ENCODE measurements at places on chromosomes 5 and 9.

GRCh38 chr9:132780230-132781007 is 97.7 kb downstream of the AK8 start:
- DNase-seq = no peak

GRCh38 chr9:127856729-127857116 is 2.3 kb upstream of the ENG start:
- no peak for DNase-seq

DNA sequence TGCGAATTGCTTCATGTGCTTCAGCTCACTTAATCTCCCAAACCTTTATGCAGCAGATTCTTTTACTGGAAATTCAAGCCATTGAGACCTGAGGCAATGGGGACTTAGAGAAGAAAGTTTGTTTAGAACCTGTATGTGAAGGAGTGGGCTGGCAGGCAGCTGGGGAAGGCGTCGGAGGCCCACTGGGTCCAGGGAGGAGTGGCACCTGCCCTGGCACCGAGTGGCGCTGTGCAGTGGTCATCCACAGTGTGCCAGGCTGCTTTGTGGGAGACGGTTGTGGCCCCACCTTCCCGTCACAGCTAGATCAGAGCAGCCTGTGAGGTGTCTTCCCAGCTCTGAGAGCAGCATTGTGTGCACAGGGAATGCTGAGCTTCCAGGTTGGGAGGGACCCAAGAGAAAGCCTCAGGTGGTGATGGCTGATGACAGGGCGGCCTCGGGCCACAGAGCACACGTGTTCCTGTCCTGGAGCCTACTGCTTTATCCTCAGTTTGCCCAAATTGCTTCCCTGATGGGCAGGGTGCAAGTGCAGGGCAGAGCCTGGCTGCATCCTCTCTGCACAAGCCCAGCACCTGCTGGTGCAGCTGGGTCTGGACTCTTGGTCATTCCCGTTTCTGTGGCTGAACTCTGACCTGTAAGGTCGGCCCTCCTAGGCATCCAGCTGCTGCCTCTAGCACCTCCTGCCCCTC is 175.2 kb downstream of the CACNA1B start:
- no peak for DNase-seq

DNA sequence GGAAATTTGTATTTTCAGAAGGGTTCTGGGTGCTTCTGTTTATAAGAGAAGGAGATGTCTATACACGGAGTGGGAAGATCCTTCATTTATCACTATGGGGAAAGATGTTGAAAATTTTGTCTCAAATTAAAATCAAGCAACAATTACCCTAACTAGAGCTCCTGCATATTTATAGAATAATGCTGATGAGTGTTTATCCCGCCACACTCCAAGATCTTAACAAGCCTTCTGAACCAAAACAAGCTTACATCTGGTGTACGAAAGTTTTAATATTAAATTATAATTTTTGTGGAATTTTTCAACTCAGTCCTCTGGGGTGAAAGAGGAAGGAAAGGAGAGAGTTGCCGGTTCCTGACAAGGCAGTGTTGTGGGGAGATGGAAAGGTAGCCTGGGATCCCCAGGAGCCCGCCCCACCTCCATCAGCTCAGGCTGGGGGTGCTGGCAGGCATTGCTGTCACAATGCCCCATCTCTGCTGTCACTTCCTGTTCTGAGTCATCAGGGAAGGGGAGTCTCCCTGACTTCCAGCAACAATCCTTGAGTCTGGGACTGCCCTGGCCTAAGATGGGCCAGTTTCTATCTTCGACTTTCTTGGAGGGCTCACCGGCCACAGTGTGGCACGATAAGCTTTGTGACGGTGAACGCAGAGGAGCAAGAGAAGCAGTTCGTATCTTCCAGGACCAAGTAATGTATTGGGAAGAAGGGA is 64.5 kb downstream of the ERAP1 start:
- no peak for DNase-seq

GRCh38 chr9:129079829-129080228 is 1.1 kb upstream of the DOLPP1 start:
- DNase-seq = no peak

DNA sequence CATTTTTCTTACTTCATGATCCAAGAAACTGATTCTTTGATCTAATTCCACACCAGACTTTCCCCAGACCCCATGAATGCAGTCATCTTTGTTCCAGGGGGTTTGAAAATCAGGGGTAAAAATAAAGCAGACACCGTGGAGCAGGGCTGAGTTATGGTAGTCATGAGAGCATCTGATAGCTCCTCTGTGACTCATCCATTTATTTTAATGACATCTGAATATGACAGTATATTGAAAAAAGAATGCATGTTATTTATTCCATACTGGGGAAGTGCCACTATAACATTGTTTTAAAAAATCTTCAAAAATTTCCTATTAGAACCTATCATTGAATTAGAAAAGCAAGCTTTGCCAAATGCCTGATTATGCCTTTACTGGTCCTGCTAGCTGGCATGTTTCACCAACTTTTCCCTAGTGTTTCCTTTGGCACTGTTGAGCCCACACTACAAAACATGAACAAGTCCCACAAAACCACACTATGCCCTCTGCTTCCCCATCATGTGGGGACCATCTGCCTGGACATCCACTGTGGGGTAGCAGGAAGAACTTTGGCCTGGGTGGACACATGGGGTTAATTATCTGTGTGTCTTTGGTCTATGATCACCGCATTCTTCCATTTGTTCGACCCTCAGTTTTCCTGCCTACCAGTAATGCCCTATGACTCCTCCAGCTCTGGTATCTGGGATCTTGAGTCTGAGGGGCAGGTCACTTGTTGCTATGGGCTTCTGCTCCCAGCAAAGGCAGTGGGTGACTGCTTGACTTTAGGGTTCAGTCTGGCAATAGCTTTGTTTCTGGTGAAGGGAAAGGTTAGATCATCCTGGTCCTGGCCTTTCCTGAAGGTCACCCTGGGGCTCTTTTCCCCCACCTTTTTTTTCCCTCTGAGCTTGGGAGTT is 82.7 kb upstream of the PANK3 start:
- no peak for DNase-seq

- DNase-seq = no peak
Measured at GRCh38 chr9:94720846-94721549, 5.5 kb upstream of the AOPEP start.

DNA sequence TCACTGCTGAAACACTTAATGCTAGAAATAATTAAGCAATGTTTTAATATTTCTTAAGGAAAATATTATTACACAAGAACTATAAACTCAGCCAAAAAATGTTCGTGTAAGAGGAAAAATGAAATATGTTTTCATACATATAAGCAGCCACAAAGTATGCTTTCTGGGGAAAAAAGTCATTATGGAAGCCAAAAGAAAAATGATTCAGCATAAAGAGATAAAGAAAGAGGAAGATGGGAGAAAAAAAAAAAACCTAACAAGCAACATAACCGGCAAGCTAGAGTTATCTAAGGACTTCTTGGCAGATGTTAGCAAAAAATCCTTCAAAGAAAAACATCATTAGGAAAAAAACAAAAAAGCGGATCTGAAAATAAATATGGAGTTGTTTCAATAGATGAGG is 179.1 kb downstream of the MUSK start:
- no peak for DNase-seq

DNA sequence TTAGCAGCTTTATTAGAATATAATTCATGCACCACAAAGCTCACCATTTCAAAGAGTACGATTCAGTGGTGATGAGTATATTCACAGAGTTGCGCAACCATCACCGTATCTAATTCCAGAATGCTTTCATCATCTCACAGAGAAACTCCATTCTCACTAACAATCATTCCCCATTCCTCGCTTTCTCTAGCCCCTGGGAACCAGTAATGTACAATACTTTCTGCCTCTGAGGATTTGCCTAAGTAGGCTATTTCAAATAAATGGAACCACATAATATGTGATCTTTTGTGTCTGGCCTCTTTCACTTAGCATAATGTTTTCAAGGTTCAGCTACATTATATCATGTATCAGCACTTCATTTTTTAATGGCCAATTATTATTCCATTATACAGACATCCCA is 145.1 kb upstream of the ADAMTS16 start:
- no peak for DNase-seq

GRCh38 chr9:124813041-124813440 is 36.1 kb downstream of the OLFML2A start:
- no peak for DNase-seq

- DNase-seq = no peak
Measured at GRCh38 chr5:86442036-86442745, 175.6 kb upstream of the COX7C start.

GRCh38 chr9:21317956-21318923 is 13.1 kb upstream of the IFNA5 start:
- no peak for DNase-seq

- no peak for DNase-seq
Measured at GRCh38 chr5:157343842-157344790, 78.2 kb downstream of the CYFIP2 start.

- DNase-seq = no peak
Measured at GRCh38 chr5:58440901-58441460, 18.9 kb downstream of the PLK2 start.

DNA sequence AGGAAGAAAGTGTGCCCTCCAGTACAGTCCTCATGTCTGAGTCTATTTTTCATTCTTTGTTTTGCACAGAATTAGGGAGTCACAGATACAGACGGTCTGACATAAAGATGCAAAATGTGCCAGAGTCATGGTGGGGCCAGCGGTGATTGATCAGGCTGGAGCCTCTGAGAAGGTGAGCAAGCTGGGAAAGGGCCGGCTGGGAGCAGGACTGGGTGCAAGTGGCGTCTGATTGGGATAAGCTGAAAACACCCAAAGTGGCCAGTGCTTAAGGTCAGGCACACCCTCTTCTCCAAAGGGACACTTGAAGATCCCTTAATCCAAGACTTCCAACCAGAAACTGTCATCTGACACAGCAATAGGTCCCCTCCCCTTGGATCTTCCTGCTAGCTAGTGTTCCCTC is 32.6 kb downstream of the FSTL4 start:
- DNase-seq = no peak

- DNase-seq = no peak
Measured at GRCh38 chr9:82539856-82540579, 522.9 kb downstream of the RASEF start.

DNA sequence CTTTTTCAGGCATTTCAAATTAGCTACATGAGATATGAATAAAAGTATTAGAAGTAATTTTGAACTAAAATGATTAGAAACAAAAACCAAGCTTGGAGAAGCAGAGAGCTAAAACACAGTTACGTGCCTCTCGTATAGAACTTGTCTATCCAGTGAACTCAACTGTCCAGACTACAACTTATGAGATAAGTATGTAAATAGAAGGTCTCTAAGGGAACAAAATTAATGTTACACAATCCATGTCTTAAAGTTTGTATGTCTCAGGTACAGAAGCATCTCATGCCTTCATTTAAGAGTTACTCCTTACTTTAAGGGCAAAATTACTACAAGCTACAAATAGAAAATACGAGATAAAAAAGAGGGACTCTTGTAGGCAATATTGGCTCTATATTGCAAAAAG is 316.8 kb downstream of the CETN3 start:
- no peak for DNase-seq

DNA sequence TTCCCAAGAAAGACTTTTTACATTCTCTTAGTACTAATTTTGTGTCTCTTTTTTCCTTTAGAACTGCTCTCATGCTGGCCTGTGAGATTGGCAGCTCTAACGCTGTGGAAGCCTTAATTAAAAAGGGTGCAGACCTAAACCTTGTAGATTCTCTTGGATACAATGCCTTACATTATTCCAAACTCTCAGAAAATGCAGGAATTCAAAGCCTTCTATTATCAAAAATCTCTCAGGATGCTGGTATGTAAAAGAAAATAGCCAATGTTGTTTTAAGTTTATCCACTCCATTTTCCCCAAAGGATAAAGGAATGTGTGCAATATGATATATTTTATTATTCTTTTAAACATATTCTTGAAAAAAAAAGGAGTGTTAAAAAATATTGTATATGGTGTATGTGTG is 27.3 kb upstream of the TTC23L start:
- no peak for DNase-seq

DNA sequence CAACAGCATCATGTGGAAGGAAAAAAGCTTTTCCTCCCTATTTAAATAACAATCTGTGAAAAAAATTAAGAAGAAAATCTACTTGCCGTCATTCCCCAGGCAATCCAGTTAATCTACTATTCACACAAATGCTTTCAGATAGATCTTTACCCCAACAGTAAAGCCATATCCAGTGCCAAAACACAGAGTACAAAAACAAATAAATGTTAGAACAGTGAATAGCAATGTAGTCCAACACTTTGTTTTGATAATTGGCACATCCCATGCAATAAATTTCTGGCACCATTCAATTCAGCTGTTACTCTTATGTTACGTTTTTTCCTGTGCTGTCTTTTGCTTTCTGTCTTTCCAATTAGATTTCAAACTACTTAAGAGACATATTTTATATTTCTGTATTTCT is 2245.5 kb upstream of the WWC1 start:
- DNase-seq = no peak

- no peak for DNase-seq
Measured at GRCh38 chr9:75108571-75108970, 20.3 kb downstream of the OSTF1 start.

DNA sequence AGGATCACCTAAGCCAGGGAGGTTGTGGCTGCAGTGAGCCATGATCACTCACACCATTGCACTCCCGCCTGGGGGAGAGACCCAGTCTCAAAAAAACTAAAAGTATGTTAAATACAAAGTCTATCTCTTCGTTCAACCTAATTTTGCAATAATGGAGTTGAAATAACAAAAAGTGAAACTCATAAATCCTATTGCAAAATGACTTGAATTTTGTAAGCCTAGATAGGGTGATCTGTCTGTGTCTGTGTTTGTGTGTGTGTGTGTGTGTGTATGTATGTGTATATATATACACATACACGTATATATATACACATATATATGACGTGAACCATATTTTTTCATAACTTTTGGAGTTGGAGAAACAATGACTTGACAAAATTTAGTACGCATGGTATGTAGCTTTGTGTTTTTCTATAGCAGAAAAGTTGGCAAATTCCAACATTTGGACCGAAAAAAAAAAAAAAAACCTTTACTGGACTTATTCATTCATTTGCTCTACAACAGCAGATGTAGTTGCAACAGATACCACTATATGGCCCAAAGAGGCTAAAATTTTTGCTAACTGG is 76.9 kb upstream of the CDH6 start:
- DNase-seq = no peak

DNA sequence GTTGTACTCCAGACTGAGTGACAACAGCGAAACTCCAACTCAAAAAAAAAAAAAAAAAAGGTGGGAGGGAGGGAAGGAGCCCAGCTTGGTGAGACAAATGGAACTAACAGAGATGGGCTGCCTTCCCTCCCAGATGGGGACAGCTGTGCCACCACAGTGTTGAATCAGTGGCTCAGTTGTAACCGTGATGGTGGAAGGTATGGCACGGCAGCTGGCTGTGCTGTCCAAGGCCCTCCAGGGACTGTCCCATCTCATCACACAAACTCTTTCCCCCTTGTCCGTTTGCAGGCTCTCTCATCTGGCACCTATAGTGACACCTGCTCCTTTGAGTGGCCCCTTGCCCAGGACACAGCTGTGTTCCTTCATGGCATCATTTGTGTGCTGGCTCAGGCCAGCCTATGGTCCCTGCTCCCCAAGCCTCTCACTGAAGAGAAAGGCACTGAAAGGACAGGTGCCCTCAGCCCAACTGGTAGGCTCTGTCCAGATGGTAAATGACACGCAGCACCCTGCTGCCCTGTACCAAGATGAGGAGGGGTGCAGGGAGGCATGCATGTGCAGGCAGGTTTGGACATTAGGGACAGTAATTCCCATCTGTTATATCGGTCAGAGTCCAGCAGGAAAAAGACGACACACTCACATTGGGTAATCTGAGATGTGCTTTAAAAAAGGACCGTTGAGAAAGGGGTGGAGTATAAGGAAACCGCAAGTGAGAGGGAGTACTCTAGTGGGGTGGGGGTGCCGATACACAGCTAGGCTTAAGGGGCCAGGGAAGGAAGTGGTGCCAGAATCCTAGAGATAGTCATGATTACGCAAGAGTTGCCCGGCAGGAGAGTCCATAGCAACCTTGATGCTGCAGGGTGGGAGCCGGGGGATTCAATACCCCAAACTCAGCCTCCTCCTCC is 4.3 kb downstream of the SMIM33 start:
- no peak for DNase-seq

All from GOT3 (cell line).